ENCODE measurements at places on chromosomes 2 and 18.
A peak's percentile ranks its signal among the peaks of the same experiment; 100 is the strongest.

GRCh38 chr2:239329972-239330572 is 70.7 kb downstream of the HDAC4 start:
- DNase-seq = no peak

DNA sequence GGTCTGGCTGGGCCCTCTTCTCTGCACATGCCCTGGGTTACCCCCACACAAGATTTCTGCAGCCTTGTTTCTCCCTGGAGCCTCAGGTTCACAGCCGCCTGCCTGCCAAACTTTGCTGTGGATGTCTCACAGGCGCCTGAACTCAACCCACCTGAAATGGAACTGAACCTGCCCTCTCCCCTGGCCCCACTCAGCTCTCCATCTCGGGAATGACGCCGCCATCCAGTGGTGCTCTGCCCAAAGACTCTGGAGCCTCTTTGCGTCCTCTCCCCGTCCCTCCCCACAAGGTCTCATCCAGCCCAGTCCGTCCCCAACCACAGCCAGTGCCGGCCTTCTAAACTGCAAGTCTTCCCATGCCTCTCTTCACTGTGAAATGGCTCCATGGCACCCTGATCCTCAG is 29.1 kb downstream of the EMX1 start:
- no peak for DNase-seq

- DNase-seq = no peak
Observed at GRCh38 chr2:113376913-113377445, 60.5 kb upstream of the ZNG1B start.

- DNase-seq = no peak
Observed at GRCh38 chr2:3617198-3617890, 22.4 kb downstream of the COLEC11 start.

GRCh38 chr2:171394164-171394740 is 39.5 kb downstream of the METTL8 start:
- no peak for DNase-seq

- peak; percentile 72 for DNase-seq
Observed at GRCh38 chr2:73896362-73897239, 3.8 kb downstream of the ACTG2 start.

- DNase-seq = no peak
Observed at GRCh38 chr2:118902266-118903028, 39.5 kb upstream of the MARCO start.

GRCh38 chr2:49901202-49902065 is 747.1 kb upstream of the FSHR start:
- no peak for DNase-seq

All from activated naive CD4-positive, alpha-beta T cell treated with anti-CD3 and anti-CD28 coated beads for 36 hours (primary cell).